Osteocyte (in vitro differentiated cells): ENCODE measurements at places on chromosomes 1 and 21. TPM values are rescaled to one million over a fixed set of nuclear protein-coding genes. Genes with fewer than 3 reads are reported as not detected.

DNA sequence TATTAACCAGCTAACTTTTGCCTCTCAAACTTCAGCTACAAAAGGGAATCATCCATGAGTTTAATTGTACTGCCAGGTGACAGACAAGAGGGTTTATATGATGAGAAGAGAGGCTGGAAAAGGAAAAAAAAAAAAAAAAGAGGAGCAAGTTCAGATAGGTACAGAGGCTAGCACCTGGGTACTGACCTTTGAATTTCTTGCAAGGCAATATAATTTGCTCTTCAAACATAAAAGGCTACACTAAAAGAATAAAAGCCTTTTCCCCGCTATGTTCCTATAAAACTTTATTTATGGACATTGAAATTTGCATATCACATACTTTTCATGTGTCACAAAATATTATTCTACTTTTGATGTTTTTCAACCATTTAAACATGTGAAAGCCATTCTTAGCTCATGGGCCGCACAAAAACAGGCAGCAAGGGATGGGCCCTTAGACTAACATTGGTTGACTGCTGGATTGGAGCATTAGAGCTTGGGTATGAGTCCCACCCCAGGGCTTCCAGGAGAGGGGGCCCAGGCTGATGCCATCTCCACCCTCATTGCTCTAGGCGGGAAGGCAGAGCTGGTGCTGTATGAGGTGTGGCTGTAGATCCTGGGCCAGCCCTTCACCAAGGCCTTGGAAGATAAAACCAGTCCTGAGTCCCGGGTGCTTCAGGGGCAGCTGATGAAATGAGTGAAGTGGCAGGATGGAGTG, 44.3 kb downstream of the ATP1B1 start:
- no peak for DNase-seq

GRCh38 chr1:153776352-153776751, 1.1 kb downstream of the SLC27A3 start:
- DNase-seq, result no peak

Gene CCSAP
- total RNA-seq, result 5.4 and 5.7 TPM in 2 replicates

GRCh38 chr1:32201011-32201855, 838 bp downstream of the CCDC28B start:
- no peak for DNase-seq

Gene CDCA8
- total RNA-seq, result 7.6 and 7.7 TPM in 2 replicates

- no peak for DNase-seq
Observed at GRCh38 chr21:46409641-46410406, 48.9 kb upstream of the DIP2A start.
